NCI-H2107 (cell line): ENCODE measurements at places on chromosomes 5 and 9.

DNA sequence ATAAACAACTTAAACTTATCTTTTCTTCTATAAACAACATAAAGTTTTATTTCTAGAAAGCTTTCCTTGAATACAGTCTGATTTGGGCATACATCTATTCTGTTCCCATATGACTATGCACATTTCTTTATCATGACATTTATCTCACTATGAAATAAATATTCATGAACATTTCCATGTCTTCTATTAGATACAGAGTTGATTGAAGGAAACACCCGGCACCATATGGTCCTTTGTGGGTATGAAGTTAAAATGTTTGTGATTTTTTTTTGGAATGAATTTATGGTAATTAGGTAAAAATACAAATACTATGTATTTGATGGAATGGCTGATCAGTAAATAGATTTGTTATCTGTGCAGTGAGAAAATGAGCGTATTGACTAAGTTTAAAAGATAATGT is 1209.8 kb upstream of the ACO1 start:
- DNase-seq: no peak

DNA sequence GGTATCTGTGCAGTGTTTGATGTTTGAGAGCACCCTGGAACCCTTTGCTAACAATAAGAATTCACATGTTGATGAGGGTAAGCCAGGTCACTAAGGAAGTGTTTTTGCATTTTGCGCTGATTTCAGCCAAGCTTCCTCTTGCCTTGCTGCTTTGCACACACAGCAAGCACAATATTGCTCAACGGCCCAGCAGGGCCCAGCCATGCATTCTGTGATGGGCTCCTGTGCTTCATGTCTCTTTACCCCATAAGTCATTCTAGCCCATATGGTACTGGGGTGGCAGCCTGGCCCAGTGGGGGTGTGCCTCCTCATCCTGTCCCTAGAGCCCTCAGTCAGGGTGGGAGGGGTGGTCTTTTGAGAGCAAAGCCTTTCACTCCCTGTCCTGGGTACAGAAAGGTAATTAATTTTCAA is 481.3 kb downstream of the GADD45G start:
- DNase-seq: no peak

- DNase-seq: no peak
Measured at GRCh38 chr5:14728459-14728938, 64.0 kb downstream of the OTULIN start.

GRCh38 chr5:15008921-15009320 is 137.3 kb upstream of the ANKH start:
- DNase-seq: no peak

DNA sequence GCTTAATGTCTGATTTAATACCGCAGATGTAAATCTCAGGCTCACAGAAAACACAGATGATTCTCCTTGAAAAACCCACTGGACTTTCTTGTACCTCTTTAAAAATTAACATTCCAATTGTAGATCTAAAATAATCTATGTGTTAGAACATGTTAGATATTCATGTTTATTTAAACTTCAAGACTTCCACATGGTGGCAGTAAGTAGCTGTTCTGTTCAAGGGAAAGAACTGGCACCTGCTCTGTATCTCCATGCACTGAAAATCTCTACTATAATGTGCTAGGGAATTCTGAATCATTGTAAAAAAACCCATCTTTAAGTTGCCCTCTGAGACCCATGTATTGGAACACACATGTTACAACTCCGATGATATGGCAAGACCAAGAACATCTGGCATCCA is 366.9 kb downstream of the DMRTA1 start:
- DNase-seq: no peak

GRCh38 chr9:16241231-16241630 is 629.2 kb downstream of the BNC2 start:
- DNase-seq: no peak

DNA sequence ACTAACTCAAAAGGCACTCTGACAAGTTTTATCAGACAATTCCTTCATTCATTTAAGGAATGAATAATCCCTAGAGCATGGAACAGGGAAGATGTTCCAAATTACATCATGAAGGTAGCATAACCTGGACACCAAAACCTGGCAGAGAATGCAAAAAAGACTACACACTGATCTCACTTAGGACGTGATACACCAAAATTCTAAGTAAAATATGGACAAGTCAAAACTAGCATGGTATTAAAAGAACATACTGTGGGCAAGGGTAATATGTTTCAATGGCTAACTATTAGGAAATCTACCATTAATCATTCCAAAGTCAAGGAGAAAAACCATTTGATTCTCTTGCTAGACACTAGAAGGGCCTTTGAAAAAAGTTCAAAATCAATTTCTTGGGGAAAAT is 176.5 kb downstream of the HSPA4 start:
- no peak for DNase-seq

DNA sequence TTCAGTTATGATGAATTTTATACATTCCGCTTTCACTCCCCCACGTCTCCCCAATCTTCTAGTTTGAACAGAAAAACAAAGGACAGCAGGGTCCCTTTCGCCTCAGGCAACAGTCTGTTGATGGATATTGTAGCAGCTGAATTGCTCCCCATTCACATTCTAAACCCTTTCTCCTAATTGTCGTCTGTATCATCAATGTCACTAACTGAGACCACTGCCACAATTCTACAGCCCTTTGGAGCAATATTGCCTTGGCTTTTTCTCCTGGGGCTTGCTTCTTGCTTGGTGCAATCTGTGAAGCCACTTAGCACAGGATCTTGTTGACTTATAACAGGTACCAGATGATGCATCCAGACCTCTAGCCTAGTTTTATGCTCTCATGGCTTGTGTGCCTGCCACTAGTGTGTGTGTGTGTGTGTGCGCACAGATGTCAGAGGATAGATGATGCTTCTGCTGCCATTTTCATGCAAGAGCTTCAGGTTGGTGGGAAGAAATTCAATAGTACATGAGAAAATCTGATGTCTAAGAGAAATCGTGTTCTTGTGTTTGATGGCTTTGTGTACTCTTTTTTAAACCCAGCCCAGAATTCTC is 195.2 kb upstream of the ISL1 start:
- no peak for DNase-seq

- no peak for DNase-seq
Measured at GRCh38 chr5:134086225-134086942, 28.1 kb upstream of the TCF7 start.

- DNase-seq: no peak
Measured at GRCh38 chr5:143605403-143606005, 202.0 kb upstream of the NR3C1 start.

GRCh38 chr5:72228960-72229359 is 91.1 kb downstream of the MRPS27 start:
- no peak for DNase-seq

DNA sequence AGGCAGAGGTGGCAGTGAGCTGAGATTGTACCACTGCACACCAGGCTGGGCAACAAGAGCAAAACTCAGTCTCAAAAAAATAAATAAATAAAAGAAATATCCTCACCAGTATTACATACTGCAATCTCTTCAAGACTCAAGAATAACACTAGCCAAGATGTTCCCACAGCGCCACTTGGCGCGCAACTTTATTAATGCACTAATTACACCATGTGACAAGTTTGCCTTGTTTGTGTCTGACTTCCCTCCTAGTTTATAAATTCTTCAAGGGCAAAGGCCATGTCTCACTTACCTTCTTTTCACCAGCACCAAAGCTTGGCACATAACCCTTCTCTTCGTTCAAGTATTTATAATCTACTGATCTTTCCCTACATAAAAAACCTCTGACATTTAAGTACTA is 4.8 kb downstream of the SKP1 start:
- DNase-seq: no peak

DNA sequence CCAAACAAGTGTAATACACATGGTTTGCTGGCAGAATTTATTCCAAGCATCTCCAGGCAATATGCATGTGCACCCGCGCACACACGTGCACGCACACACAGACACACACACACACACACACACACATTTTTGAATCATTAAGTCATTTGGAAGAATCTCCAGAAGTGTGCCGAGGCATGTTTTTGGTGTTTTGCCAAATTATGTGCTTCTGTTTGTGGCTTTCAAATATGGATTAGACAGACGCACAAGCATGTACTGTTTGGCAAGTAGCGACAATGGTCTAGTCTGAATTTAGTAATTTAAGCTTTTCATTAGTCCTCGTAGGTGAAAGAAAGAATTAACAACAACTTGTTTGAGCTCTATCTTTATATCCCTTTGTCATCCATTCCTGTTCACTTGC is 36.7 kb downstream of the NFIB start:
- DNase-seq: no peak

GRCh38 chr9:128728298-128728697 is 4.4 kb upstream of the ZDHHC12 start:
- DNase-seq: no peak

- DNase-seq: no peak
Measured at GRCh38 chr5:52452098-52452497, 335.6 kb upstream of the ITGA1 start.

DNA sequence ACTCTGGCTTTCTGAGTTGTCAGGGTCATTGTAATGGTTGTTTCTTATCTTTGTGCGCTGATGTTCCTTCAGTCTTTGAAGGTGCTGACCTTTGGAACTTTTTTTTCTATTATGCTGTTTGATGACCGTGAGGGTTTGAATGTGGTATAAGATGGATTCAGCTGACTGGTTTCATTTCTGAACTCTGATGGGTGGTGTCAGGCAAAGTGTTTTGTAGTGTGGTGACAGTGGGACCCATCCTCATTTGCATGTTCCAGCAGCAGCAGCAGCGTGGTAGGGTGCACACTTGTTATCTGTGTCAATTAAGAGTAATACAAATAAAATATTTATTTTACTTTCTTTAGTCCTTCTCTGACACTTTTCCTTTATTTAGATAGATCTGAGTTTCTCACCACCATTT is 227.7 kb upstream of the PRR16 start:
- DNase-seq: no peak

GRCh38 chr5:56175488-56175887 is 57.6 kb downstream of the ANKRD55 start:
- no peak for DNase-seq

DNA sequence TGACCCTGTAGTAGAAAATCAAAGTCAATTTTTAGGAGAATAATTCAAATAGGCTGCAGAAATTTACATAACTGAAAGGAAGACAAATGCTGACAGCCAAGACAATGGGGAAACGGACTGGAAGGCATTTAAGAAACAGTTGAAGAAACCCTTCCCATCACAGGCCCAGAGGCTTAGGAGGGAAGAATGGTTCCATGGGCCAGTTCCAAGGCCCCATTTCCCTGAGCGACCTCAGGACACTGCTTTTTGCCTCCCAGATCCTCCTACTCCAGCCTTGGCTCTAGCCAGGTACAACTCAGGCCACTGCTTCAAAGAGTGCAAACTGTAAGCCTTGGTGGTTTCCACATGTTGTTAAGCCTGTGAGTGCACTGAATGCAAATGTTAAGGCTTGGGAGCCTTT is 184.1 kb upstream of the SGCD start:
- no peak for DNase-seq

GRCh38 chr9:25573281-25573680 is 105.0 kb downstream of the TUSC1 start:
- no peak for DNase-seq

- DNase-seq: no peak
Measured at GRCh38 chr5:177528631-177529030, 11.9 kb upstream of the DDX41 start.

- DNase-seq: no peak
Measured at GRCh38 chr9:86997156-86997555, 49.9 kb upstream of the GAS1 start.

- DNase-seq: no peak
Measured at GRCh38 chr9:27425827-27426510, 98.1 kb upstream of the IFNK start.

DNA sequence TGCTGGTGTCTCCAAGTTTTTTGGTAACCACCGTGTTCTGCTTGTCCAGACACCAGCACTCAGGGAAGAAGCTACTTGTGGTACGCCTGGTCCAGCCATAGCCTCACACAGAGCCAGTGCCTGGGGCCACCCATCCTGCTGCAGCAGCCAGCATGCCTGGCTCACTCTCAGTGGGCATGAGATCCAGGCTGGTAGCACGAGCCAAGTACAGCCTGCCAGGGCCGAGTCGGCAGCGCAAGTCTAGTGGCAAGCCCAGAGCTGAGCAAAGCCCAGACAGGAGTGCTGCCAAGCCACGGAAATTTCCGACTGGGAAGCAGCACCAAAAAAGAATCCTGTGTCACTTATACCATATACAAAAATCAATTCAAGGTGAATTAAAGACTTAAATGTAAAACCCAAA is 36.3 kb upstream of the FBXL17 start:
- no peak for DNase-seq

DNA sequence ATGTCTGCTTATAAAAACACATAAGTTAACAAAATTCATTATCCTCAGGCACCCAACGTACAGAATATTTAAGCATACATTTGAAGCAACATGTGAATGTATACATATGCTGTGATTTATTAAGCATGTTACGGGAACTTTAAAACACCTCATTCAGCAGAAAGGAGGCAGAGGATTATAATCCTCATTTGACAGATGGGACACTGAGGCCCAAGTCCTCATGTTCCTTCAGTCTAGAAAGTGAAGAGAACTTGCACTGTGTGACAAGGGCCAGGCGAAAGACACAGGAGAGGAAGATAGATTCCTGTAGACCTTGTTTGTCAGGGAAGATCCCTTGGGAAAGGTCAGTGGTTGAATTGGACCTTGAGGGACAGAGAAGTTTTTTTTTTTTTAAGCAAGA is 7.6 kb upstream of the PSMD5 start:
- DNase-seq: no peak

DNA sequence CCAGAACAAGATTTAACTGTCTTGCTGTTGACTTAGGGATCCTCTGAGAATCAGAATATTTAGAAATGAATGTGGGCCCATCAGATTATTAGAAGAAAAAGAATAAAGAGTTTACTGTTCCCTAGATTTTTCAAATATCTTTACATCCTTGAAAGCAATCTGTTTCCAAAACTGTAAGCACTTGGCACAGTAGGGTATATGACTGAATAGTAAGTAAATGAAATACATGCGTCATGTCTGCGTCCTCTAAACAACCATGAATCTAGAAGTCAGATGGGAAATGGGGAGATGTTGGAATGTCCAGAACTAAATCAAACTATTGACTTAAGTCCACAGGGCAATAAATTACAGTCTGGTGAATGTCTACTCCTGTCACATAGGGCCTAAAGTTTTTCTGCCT is 26.1 kb downstream of the TTC23L start:
- no peak for DNase-seq

GRCh38 chr9:80059979-80060378 is 488.2 kb downstream of the TLE4 start:
- DNase-seq: no peak

DNA sequence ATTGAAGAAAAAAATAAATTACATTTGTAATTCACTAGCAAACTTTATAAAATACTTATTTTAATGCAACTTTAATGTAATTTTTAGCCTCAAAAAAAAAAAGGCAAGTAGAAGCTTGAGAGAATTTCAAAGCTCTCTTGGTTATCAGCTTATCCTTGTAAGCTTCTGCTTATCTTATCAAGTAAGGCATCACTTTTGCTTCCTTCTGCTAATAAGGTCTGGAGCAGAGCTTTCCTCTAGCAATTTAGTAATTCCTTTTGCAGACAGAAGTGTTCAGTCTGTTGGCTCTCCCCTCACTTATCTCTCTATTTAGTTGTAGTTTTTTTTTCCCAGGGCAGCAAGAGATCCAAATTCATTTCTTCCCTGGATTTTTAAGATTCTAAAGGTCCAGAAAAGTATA is 525.0 kb downstream of the ISL1 start:
- DNase-seq: no peak
